ENCODE measurements at places on chromosomes 1 and 21.

DNA sequence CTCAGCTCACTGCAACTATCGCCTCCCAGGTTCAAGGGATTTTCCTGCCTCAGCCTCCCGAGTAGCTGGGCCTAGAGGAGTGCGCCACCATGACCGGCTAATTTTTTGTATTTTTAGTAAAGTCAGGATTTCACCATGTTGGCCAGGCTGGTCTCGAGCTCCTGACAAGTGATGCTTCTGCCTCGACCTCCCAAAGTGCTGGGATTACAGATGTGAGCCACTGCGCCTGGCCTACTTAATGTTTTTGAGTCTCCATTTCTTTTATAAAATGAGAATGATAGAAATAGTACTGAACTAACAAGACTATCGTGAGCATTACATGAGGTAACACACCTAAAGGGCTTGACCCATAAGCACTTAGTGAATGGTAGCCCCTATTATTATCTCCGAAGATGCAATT is 21.4 kb downstream of the NUAK2 start:
- DNase-seq: no peak

- DNase-seq: no peak
These were observed 88.6 kb upstream of the PKN2 start for GRCh38 chr1:88595355-88596002.

GRCh38 chr21:34897828-34898227 is 151.3 kb downstream of the RUNX1 start:
- DNase-seq: no peak

DNA sequence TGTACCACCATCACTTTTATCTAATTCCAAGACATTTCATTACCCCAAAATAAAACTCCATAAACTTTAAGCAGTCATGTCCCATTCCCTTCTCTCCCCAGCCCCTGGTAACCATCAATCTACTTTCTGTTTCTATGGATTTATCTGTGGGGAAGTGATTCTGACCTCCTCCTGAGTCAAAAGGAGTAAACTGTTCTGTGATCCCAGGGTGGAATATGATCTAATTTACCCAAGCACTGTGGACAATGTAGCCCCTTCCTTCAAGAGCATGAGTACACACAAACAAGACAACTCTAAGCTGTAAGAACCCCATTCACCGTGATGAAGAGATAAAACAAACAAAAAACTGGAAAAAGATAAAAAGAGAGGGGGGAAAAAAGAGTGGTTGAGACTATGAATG is 77.9 kb downstream of the PLPP3 start:
- DNase-seq: no peak

Data from stimulated activated CD8-positive, alpha-beta memory T cell treated with anti-CD3 and anti-CD28 coated beads, Interleukin-12 subunit alpha, Interleukin-12 subunit beta, amount 100 ng/mL, for 1 hour (primary cell).